Left renal pelvis (tissue), 4 donors: ENCODE measurements at places on chromosomes 16 and 17.

DNA sequence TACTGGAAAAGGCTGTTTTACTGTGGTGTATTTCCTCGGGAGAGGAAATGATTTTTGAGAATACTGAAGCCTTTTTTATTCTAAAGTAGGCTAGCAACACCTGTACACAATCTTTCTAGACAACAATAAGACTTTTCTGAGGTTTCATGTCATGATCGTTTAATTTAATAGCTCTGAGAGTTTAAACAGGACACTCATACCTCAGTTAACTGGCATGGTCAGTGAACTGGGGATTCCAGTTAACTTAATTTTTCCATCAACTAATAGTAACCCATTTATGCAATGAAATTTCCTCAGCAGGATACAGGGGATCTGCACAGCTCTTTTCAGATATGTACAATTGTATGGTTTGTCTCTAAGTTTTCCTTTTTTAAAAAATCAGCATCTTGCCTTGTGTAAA is 262.6 kb downstream of the NTN1 start:
- DNase-seq = no peak

GRCh38 chr17:17924857-17925250 is 47.3 kb downstream of the TOM1L2 start:
- DNase-seq = no peak

GRCh38 chr17:55384643-55385232 is 36.9 kb downstream of the MMD start:
- DNase-seq = no peak

GRCh38 chr16:29891525-29892457 is 7.6 kb downstream of the SEZ6L2 start:
- no peak for DNase-seq

DNA sequence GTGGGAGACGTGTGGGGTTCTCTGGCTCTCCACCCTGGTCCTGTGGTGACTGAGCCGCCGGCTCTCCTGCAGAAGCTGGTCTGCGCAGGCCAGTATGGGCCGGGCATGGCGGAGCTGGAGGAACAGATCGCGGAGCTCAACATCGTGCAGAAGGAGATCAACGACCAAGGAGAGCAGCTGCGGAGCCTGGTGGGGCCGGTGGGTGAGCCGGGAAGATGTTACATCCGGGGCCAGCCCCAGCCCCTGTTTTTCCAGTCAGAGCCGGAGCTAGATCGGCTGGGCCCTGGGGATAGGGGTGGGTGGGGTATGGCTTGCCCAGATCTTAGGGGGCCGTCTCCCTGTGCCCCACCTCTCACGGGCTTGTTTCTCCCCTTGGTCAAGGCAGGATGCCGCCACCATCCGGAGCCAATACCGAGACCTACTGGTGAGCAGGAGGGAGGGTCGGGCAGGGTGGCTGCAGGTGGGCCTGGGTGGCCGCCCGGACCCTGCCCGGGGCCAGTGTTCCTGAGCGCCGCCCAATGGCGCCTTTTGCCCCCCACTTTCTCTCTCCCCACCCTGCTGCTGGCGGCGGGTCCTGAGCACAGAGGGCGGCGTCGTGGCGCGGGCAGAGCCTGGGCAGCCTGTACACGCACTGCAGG is 5.0 kb downstream of the EVPLL start:
- DNase-seq = no peak

DNA sequence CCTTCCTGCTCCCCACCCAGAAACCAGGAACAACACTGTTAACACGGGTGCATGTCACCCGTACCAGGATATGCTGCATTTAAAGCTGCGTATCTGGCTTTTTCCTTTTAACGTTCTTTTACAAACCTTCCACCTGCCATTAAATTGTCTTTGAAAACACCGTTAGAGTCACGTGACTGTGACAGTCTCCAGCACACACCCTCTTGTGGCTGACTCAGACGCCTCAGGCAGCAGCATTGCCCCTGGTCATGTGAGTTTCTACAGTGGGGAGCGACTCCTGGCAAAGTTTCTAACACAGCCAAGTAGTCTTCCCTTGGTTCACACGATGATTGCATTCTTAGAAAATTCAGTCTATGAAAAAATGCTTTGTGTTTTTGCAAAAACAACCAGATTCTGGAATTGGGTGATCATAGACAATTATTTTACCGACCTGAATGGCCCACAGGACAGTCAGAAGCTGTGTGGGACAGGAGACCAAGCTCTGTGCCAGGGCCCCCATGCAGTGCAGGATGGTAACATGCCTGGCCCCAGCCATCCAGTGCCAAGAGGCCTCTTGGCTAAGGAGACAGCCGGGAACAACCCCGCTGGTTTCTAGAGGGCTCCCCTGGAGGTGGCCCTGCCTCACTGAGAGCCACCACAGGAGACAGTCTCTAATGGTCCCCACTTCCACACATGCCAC is 199.1 kb downstream of the KATNIP start:
- DNase-seq = no peak

GRCh38 chr16:82091241-82091640 is 56.2 kb downstream of the HSD17B2 start:
- DNase-seq = no peak

- no peak for DNase-seq
These were observed 28.8 kb downstream of the NLRC3 start for GRCh38 chr16:3548445-3548844.

- no peak for DNase-seq
These were observed 87.3 kb upstream of the CORO6 start for GRCh38 chr17:29709866-29710519.

DNA sequence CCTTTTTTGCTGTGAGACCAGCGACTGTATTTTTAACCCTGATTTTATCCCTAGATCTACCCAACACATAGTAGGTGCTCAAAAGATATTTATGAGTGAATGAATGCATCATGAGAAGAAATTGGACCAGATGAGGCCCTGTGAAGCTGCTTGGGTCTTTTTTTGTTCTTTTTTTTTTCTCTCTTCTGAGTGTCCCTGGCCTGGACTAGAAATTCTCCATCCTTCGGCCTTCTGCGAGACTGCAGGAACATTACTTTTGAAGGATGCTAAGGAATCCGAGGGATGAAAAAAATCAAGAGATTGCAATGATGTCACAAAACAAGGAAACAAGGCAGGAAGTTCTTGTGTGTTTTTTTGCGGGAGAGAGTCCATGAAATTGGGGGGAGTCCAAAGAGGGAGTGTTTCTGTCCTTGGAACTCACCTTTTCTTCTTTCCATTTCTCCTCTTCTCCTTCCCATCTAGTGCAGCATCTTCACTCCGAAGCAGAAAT is 560 bp upstream of the RUSF1 start:
- no peak for DNase-seq

DNA sequence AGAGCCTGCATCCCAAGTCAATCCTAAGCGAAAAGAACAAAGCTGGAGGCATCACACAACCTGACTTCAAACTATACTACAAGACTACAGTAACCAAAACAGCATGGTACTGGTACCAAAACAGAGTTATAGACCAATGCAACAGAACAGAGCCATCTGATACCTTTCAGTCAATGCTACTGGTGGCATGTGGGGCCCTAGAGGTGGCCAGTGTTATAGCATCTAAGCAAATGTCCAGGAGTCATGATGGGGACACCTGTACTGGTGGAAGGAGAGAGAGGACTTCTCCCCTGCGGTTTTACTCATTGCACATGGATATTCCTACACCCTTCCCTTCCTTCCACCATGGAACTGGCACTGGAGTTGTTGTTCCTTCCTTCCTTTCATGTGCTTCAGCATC is 6.0 kb upstream of the ASIC2 start:
- DNase-seq = no peak

GRCh38 chr16:15571557-15571956 is 71.4 kb downstream of the MARF1 start:
- DNase-seq = no peak

- DNase-seq = no peak
These were observed 50.6 kb downstream of the RAB11FIP3 start for GRCh38 chr16:476039-476438.

DNA sequence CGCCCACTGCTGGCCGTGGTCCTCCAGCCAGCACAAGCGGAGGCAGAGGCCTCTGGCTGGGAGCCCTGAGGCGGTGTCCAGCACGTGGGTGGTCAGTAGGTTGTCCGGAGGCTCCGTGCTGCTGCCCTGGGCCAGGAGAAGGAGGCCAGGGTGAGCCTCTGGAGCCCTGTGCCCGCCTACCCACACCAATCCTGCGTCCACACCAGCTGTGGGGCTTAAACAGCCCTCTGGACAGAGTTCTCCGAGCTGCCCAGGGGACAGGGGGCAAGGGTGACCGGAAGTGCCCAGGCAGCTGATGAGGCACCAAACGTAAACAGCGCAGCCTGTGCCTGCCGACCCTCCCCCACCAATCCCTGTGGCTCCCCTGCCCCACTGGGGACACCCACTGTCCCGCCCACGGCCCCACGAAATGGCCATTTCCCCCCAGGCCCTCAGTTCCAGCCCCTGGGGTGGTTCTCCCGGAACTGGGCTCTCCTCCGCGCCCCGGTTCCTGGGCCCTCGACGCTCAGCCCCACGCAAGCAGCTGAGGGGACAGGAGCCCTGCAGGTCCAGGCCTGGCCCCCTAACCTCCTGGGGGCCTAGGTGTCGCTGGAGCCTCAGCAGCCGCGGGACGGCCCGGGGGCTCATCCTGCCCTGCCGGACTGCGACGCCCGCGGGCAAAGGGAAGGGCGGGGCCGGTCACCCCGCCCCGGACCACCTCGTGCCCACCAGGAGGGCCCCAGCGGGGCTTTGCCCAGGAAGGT is 27.9 kb upstream of the DBNDD1 start:
- peak; percentile 70 for DNase-seq

DNA sequence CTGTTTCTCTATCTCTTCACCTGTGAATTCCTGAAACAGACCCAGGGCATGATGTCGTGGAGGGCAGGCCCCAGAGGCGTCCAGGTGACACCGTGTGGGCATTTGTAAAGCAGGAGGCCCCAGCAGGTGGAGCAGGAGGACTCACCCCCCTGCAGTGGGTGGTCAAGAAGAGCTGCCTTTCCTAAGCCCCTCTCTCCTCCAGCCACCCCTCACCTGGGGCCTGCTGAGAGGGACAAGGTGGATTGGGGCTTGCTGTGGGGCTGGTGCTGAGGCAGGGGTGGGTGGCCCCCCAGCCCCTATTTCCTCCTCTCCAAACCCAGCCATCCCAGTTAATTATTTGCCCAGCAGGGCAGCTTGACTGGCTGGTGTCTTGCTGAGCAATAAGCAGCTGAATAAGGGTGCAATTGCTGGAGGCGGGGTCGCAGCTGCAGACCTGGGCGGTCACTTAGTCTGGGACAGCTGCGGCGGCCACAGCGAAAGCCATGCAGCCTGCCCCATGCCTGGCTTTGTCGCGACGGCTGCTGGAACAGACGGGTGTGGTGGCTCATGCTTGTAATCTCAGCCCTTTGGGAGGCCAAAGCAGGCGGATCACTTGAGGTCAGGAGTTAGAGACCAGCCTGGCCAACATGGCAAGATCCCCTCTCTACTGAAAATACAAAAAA is 56.4 kb downstream of the JPH3 start:
- no peak for DNase-seq

GRCh38 chr16:53780051-53780450 is 76.1 kb downstream of the FTO start:
- DNase-seq = no peak

DNA sequence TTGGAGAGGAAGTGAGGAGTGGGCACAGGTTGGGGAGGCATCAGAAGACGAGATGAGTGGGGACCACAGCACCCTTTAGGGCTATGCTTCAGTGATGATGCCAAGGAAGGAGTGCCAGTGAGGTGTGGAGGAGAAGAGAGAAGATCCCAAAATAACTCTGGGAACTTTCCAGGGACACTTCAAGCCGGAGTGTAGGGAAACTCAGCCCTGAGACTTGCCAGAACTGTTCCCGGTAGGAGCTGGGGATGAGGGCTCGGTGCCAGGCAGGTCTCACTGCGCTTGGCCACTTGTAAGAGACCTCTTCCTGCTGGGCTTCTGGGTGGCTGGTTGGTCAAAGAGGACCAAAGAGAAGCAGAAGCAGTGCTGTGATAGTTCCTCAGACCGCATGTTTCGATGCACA is 63.6 kb downstream of the SHISA6 start:
- no peak for DNase-seq

GRCh38 chr16:72255786-72256185 is 83.8 kb upstream of the PMFBP1 start:
- DNase-seq = no peak

- no peak for DNase-seq
These were observed 205.2 kb upstream of the CHMP6 start for GRCh38 chr17:80786470-80786869.

- DNase-seq = no peak
These were observed 6.1 kb downstream of the IL21R start for GRCh38 chr16:27408012-27408601.
